ENCODE measurements at places on chromosomes 6 and 20.

GRCh38 chr6:36914227-36914794 is 28.6 kb downstream of the C6orf89 start:
- DNase-seq, result no peak

DNA sequence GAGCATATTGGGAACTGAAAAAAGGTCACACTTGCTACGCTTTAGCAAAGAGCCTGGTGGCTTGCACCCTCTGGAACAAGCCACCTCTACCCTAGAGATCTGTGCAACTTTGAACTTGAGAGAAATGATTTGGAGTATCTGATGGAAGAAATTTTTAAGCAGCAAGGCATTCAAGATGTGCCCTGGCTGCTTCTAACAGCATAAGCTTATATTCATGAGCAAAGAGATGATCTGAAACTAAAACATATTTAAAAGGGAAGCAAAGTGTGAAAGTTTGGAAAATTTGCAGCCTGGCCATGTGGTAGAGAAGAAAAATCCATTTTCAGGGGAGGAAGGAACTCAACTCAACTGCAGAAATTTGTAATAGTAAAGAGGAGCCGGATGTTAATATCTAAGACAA is 71.1 kb downstream of the NINL start:
- no peak for DNase-seq

GRCh38 chr20:608970-609369 is 1.1 kb downstream of the TCF15 start:
- no peak for DNase-seq

- DNase-seq, result no peak
These were observed 166.0 kb downstream of the ARID1B start for GRCh38 chr6:156943166-156943565.

- DNase-seq, result no peak
These were observed 67.3 kb downstream of the SMAP1 start for GRCh38 chr6:70734979-70735378.

GRCh38 chr6:124854338-124854922 is 107.8 kb upstream of the RNF217 start:
- no peak for DNase-seq
